Thyroid gland (tissue), 4 donors: ENCODE measurements at places on chromosomes 16 and 17. TPM values are rescaled to one million over a fixed set of nuclear protein-coding genes. Genes with fewer than 3 reads are reported as not detected.

- no peak overlapping the region for H3K4me3 ChIP-seq
- no peaks in the 10 kb centered on the region for H3K27me3 ChIP-seq
- DNase-seq, result no peak
- H3K36me3 ChIP-seq, result no peaks in the 10 kb centered on the region
- H3K27ac ChIP-seq, result no peak overlapping the region
Observed at GRCh38 chr16:2955438-2955778, 8.7 kb upstream of the KREMEN2 start.

The SCN4A gene
- 7.1 TPM for total RNA-seq

The SOX8 gene
- 0.27 TPM for total RNA-seq

The TEKT3 gene
- total RNA-seq, result 1.9 TPM

The KRTAP1-5 gene
- total RNA-seq, result not detected

GRCh38 chr16:81018496-81018895, 11.5 kb downstream of the CENPN start:
- no peak overlapping the region for H3K4me3 ChIP-seq
- no peaks in the 10 kb centered on the region for H3K4me1 ChIP-seq
- DNase-seq, result no peak
- H3K27ac ChIP-seq, result no peak overlapping the region
- H3K36me3 ChIP-seq, result no peaks in the 10 kb centered on the region
- no peaks in the 10 kb centered on the region for H3K27me3 ChIP-seq

- H3K36me3 ChIP-seq, result no peaks in the 10 kb centered on the region
- no peak overlapping the region for H3K27ac ChIP-seq
- peaks cover 6% of the 10 kb centered on the region for H3K4me1 ChIP-seq
- H3K27me3 ChIP-seq, result no peaks in the 10 kb centered on the region
- DNase-seq, result no peak
Observed at GRCh38 chr16:57834936-57835335, 32.6 kb upstream of the KIFC3 start.

- DNase-seq, result no peak
- H3K36me3 ChIP-seq, result no peaks in the 10 kb centered on the region
- no peak overlapping the region for H3K27ac ChIP-seq
- no peak overlapping the region for H3K4me3 ChIP-seq
- no peaks in the 10 kb centered on the region for H3K4me1 ChIP-seq
Observed at GRCh38 chr16:72560617-72561016, 388.7 kb upstream of the PMFBP1 start.

DNA sequence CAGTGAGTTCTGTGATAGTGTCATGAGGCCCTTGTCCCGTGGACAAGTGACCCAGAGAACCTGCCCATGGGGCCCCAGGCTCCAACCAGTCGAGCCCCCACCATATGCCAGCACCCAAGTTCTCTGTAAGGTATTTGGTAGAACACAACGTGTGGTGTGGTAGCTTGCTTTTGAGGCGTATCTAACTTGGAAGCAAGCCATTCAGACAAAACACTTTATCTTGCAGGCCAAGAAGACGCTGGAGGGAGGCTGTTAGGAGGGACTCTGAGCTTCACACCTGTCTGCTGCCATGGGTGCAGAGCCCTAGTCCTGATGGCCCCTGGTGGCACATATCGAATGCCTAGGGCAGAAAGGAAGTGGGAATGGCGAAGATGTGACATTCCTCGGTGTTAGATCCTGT, 1.6 kb downstream of the NDUFAF8 start:
- no peak overlapping the region for H3K27ac ChIP-seq
- no peaks in the 10 kb centered on the region for H3K36me3 ChIP-seq
- no peak overlapping the region for H3K4me3 ChIP-seq
- peaks cover 20% of the 10 kb centered on the region for H3K4me1 ChIP-seq

- no peak overlapping the region for H3K27ac ChIP-seq
- H3K36me3 ChIP-seq, result peaks cover 11% of the 10 kb centered on the region
- peaks cover 3% of the 10 kb centered on the region for H3K4me1 ChIP-seq
- H3K27me3 ChIP-seq, result no peaks in the 10 kb centered on the region
Observed at GRCh38 chr16:27686926-27687325, 137.0 kb downstream of the KATNIP start.

The JMJD6 gene
- 24.2 TPM for total RNA-seq

- H3K27me3 ChIP-seq, result no peaks in the 10 kb centered on the region
- no peaks in the 10 kb centered on the region for H3K36me3 ChIP-seq
- no peak for DNase-seq
- no peak overlapping the region for H3K27ac ChIP-seq
Observed at GRCh38 chr16:81029930-81030604, 5.6 kb upstream of the ATMIN start.

- DNase-seq, result no peak
- H3K27ac ChIP-seq, result no peak overlapping the region
- no peaks in the 10 kb centered on the region for H3K36me3 ChIP-seq
Observed at GRCh38 chr17:17391668-17392370, 85.0 kb upstream of the MED9 start.
